HCEC 1CT (cell line): ENCODE measurements at places on chromosomes 5 and 9.

GRCh38 chr5:6333182-6333905 lies 45.0 kb downstream of the MED10 start:
- no peak for DNase-seq

DNA sequence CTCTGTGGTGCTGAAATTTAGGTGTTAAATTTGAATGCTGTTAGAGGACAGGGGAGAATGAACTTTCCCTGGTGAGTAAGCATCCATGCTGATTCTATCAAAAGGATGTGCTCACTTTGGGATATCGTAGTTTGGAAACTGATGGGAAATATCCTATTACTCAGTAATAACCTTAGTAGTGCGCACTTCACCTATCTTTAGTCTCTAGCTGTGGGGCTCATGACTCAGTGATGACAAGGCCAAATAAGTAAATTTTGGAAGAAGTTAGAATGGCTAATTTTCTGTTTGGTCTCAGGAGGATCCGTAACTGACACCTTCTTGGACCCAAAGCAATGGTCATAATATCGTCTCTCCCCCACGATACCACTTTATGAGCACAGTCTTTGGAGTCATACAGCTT lies 448.4 kb downstream of the PSAT1 start:
- DNase-seq = peak; percentile 11

DNA sequence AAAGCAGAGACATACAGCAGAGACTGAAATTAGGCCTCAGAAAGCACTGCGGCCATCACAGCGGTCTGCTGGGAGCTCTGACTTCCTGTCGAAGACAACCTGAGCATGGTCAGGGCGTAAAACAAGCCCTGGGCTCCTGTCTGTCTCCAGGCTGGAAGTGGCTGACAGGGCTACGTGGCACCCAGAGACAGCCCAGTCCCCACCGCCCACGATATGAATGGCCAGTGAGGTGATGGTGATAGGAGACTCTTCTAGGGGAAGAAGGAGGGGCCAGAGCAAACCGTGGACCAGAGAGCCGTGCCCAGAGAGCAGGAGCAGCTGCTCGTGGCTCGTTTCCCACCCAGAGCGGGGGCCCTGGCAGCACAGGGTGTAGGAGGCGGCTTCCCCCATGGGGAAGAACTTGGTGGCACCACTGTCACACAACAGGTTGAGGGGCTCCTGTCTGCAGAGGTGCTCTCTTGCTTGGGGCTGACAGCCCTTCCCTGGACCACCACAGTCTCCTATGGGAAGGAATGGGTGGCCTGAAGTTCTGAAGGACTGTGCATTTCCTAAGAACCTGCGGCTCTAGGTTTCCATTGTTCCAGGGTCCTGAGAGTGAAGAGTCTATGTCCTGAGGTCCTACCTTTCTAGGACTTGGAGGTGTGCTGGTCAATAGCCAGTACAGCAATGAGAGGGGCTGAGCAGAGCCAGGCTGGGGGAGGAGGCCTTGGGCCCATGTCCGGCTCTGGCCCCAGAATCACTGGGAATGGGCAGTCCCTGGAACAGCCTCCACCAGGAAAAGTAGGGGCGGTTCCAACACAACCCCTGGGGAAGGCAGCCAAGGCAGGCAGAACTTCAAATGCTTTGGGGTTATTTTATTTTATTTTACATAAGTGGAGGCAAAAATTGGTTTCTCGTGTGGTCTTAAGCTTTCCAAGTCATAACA lies 56.4 kb downstream of the BARX1 start:
- DNase-seq = no peak

DNA sequence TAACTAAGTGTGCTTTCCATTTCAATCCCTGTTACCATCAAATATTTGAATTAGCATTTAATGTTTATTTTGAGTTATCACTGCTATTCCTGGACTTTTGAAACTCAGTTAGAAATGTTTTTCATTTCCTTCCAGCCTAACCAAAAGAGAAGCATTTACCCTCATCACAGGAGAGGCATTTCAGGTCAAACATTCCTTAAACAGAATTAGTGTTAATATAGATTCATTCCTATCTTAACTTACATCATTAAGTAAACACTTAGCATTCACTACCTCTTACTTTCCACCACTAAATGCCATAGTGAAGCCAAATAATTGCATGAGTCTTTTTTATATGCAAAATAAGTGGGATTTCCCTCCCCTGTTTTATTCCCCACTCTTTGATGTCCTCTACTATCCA lies 136.6 kb upstream of the OR13F1 start:
- DNase-seq = no peak

DNA sequence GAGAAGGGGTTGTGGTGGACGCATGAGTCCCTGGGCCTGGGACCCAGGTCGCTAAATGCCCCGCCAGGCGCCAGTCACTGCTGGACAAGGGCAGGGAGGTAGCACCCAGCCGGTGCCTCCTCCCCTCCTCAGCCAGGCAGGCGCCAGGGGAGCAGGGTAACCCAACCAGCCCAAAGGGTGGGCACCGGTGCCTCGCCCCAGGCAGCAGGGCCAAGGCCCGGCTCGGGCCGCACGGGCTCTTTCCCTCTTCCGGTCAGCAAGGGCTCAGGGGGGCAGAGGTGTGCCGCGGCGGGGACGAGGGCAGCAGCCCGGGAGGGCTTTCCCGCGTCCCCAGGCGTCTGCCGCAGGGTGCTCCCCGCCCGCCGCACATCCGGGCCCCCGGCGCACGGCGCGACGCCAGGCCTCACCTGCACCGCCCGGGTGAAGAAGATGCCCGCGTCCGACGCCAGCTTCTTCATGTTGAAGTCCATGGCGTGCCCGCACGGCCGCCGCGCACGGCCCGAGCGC lies 393 bp downstream of the SH3GLB2 start:
- DNase-seq = peak; percentile 30

DNA sequence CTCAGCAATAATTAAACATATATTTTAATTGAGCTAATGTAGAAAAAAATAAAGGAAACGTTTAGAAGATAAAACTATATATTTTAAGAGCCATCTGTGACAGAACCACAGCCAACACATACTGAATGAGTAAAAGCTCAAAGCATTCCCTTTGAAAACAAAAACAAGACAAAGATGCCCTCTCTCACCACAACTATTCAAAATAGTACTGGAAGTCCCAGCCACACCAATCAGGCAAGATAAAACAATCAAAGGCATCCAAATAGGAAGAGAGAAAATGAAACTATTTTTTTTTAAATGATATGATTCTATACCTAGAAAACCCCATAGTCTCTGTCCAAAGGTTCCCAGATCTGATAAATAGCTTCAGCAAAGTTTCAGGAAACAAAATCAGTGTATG lies 262.0 kb downstream of the HTR1A start:
- no peak for DNase-seq

- no peak for DNase-seq
Measured at GRCh38 chr5:127010362-127010761, 20.0 kb downstream of the MARCHF3 start.

DNA sequence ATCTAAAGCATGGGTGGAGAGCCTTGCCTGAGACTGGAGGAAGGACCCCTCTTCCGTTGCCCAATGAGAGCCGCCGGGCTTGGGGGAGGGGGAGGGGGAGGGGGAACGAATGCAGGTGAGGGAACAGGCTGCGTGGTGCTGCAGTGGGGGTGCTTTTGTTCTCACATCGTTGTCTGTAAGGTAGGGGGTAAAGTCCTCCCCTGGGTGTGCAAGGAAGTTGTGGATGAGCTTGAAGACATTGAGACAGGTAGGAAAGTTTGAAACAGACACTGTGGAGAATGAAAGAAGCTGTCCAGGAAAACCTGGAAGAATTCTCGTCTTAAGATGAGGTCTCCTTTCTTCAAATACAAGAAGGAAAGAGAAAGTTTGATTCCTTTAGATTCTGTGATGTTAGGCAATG lies 94.1 kb upstream of the LIFR start:
- no peak for DNase-seq

DNA sequence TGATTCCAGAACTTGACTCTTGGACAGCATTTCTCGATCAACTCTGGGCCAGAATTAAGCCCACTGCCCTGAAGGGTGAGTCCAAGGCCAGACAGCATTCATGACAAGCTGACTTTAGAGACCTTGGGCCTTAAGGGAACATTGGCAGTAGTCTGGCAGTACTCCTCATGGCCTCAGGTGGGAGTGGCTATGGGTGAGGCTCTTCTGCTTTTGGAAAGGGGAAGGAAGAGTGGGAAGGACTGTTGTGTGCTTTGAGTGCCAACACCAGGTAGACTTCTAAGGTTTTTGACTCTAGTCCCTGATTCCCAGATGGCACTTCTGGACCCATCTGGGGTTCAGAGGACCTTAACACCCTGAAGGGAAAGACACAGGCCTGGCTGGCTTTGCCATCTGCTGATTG lies 530.4 kb downstream of the ACTL7B start:
- DNase-seq = no peak

- no peak for DNase-seq
Measured at GRCh38 chr9:94990897-94991561, 264.5 kb downstream of the AOPEP start.

DNA sequence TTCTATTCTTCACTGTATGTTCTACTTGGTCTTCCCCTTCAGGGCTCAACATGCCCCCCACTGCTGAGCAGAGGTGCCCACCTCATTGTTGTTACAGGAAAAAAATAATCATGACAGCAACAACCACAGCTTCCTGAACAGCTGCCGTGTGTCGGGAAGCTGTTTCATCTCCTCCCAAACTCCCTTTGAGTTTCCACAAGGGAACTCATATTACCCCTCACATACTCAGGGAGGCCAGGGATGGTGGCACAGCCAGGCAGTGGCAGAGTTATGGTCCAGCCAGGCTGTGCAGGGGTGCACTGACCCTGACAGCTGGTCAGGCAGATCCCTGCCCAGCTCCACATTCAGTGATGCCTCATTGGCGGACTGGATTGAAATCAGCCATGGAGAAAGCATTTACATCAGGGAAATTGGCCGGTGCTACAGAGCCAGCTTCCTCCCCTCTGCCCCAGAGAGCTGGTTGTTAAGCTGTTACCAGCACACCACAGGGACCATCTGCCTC lies 37.3 kb downstream of the SARDH start:
- no peak for DNase-seq

- DNase-seq = no peak
Measured at GRCh38 chr5:31453522-31453921, 78.4 kb downstream of the DROSHA start.

- no peak for DNase-seq
Measured at GRCh38 chr5:76196886-76197489, 113.8 kb downstream of the SV2C start.

GRCh38 chr9:130499804-130500263 lies 55.1 kb downstream of the ASS1 start:
- DNase-seq = no peak

GRCh38 chr5:138543730-138544104 lies 681 bp upstream of the ETF1 start:
- no peak for DNase-seq

DNA sequence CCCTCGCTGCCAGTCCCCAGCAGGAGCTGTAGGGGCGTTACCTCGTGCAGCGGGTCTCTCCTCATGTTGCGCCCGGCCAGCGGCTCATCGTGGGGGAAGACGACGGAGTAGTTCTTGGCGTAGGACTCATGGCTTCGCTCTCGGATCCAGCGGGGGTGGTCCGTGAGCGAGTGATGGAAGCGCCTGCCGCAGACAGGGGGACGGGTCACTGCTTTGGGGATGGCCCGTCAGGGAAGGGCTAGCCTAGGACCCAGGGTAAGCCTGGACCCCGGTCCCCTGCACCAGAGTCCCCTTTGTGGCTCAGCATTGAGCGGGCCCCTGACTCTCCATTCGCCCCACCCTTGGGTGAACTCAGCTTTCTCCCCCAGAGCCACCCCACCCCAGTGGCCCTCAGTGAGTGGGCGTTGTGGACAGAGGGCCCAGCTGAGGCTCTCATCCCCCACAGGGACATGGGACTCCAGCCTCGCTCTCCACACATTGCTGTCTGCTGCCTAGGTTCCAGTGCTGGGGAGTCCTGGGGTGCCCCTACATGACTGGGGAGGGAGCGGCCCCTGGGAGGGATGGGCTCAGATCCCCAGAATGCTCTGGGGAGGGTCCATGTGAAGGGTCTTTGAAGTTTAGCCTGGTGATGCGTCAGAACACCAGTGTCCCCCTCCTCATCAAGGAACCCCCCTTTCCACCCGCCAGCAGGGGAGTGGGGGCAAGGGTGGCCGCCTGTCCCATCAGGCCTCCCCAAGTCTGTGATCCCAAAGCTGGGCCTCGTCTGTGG lies 29.7 kb downstream of the SARDH start:
- DNase-seq = no peak

DNA sequence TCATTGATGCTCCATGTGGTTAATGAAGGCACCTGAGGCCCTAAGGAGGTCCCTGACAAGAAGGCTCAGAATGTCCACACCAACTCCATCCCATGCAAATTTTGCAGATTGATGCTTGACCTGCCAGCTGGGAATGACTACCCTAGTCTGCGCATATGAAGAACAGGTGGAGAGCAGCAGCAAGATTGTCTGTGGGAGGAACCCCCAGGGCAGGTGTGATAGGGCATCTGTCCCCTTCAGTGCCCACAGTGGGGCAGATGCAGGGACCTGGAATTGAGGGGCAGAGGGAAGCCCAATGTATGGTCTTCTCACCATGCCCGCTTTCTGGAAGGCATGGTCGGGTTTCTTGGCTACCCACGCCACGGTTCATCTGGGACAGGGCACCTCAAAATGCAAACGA lies 79.6 kb downstream of the MACROH2A1 start:
- no peak for DNase-seq

- peak; percentile 48 for DNase-seq
Measured at GRCh38 chr9:19133549-19134345, 6.5 kb upstream of the PLIN2 start.

DNA sequence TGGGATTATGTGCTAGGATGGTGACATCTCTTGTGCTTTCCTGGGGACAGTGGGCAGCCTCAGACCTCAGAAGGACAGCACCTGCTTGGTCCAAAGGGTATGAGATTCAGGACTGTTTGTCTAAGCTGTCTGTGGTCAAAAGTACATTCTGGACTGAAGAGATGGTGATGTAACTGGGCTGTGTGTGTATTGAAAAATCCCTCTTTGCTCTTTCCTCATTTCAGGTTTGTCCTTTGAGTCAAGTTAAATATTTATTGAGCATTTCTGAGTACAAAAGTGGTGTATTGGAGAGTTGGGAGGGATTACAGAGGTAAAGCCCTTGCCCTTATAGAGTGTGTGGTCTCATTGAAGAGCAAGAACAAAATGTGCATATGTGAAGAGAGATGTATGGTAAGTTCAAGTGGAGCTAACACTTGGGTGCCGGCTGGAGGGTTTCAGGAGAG lies 46.7 kb downstream of the RCL1 start:
- DNase-seq = no peak

GRCh38 chr5:40413743-40414142 lies 266.0 kb upstream of the PTGER4 start:
- DNase-seq = peak; percentile 95

- DNase-seq = no peak
Measured at GRCh38 chr5:154313360-154314017, 123.0 kb downstream of the GALNT10 start.

DNA sequence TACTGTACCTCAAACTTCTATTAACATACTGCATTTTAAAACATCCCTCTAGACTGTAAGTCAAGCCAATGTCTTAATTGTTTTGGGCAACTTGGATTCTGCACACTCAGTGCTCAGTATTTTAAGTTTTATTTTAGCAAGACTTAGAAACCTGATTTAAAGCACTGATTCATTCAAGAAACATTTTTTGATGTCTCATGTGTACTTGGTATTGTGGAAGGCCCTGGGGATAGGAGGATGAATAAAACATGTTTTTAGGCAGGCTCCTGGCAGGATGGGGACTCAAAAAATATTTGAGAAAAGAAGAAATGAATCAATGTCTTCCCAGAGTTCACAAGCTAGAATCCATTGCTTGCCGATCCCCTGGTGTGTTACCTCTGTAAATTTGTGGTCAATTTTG lies 334.0 kb upstream of the PUM3 start:
- peak; percentile 42 for DNase-seq

GRCh38 chr5:158485047-158485446 lies 614.7 kb downstream of the EBF1 start:
- DNase-seq = no peak
